Stimulated activated CD8-positive, alpha-beta memory T cell treated with anti-CD3 and anti-CD28 coated beads, Interleukin-4, amount 100 ng/mL, for 4 hours (primary cell): ENCODE measurements at places on chromosomes 4 and X.

DNA sequence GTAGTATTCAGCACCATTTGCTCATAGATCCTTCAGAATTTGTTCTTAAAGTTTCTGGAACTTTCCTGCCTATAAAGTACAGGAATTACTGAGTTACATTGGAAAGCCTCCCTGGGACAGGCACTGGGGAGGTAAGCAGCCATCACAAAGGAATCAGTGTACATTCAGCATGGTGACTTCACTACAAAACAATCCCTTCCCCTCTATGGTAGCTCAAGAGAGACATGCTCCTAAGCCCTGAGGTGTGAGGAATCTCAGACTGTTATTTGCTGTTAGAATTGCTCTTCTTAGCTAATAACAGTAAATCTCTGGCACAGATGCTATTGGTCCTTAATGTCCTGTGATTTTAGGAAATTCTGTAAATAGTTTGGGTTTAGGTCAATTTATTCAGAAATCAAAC is 1898.0 kb upstream of the PCDH7 start:
- no peak for DNase-seq

DNA sequence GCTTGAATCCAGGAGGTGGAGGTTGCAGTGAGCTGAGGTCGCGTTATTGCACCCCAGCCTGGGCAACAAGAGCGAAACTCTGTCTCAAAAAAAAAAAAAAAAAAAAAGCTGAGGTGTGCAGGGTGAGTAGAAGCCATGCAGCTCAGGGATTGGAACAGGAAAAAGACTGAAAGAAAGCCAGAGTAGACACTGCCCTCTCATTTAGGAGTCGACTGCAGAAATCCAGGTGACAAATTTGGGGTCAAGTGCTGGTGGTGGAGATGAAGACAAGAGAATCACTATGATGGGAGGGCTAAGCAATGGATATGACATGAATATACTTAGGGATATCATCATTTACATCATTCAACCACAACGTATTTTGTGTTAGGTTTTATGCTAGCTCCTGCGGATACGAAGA is 1.9 kb downstream of the NEIL3 start:
- DNase-seq = no peak

GRCh38 chr4:99207911-99208718 is 10.9 kb downstream of the ADH6 start:
- DNase-seq = no peak

DNA sequence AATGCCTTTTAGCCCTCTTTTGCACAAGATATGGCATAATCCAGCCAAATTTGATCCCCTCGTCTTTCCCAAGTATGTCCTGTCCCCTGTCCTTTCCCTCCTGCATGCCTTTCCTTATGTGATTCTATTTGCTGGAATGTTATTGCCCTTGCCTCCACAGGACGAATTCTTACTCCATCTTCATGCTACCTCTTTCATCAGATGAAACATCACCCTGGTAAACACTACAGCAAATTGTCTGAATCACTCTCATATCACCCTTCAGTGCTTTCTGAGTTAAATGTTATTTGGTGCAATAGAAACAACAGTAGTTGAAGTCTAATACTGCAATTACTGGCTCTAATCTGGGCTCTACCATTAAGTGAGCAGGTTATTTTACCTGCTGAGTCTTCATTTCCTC is 52.2 kb upstream of the FAT1 start:
- no peak for DNase-seq

GRCh38 chr4:38179690-38180377 is 219.6 kb downstream of the PTTG2 start:
- DNase-seq = peak; percentile 37

GRCh38 chr4:67546971-67547370 is 1.7 kb upstream of the CENPC start:
- no peak for DNase-seq

DNA sequence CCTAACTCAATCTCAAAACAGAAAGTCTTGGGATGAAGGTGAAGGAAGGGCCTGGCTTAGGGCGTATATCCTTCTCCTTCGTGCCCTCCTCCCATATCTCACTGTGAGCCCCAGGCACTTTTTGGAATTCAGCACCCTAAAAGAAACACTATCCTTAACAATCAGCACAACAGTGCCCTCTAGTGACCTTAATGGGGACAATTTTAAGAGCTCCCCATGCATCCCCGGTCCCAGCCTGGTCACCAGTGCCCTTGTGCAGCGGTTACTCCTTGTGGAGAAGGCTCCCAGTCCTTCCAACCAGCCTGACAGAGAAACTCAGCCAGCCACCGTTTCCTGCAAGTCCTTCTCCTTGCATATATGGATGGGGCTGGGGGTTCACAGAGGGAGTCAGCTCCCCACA is 4.2 kb downstream of the PAK3 start:
- no peak for DNase-seq

- no peak for DNase-seq
Measured at GRCh38 chr4:129043523-129043922, 49.8 kb downstream of the SCLT1 start.

DNA sequence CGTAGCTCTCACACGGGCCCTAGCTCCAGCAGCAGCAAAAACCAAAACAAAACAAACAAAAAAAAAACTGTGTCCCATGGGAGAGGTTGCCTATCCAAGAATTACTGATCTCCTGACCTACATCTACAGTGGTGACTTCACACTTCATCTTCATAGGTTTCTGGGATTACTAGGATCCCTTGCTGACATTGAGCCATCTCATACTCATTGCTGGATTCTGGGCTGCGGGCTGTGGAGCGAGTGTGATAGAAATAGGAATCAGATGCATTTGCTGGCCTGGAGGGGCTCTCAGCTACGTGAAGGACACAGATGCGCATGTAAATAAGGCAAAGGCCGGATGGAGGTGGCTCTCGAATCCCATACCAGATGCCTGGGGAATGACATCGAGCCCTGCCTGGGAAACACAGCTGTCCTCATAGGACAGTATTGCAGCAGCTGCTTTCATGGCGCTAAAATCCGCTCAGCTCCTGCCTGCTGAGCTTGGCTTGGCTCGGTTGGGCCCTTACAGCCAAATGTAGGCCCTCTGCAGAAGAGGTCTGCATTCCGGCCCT is 41.7 kb downstream of the CNGA2 start:
- no peak for DNase-seq

DNA sequence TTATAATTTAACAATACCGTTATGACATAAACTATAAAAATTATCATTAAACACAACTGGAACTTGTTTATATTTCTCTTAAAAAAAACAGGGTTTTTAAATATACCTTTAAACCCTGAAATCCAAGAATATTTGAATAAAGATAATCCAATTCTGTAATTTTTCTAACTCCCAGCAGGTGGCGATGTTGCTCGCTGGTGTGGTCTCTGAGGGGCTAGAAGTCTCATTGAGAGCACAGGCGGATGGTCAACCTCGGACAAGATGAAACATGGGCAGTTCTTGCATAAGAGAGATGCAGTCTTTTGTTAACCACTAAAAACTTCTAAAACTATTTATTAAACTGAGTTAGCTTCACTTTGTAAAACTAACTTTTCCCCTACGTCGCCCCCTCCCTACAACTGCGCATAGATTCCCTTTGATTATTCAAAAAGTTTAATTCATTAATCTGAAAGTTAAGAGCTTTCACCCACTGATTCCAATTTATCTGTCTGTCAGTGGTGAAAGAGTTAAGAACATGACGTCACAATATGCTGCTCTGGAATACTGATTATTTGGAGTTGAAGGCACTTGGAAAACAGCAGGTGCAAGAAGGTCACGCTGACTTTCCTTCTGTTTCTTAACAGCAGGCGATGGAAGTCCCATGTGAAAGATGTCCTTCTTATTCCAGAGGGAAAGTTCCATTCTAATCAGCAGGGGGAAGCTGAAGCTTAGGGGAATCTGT is 29.5 kb downstream of the DMP1 start:
- no peak for DNase-seq

GRCh38 chr4:170741856-170742255 is 652.1 kb upstream of the AADAT start:
- DNase-seq = no peak

DNA sequence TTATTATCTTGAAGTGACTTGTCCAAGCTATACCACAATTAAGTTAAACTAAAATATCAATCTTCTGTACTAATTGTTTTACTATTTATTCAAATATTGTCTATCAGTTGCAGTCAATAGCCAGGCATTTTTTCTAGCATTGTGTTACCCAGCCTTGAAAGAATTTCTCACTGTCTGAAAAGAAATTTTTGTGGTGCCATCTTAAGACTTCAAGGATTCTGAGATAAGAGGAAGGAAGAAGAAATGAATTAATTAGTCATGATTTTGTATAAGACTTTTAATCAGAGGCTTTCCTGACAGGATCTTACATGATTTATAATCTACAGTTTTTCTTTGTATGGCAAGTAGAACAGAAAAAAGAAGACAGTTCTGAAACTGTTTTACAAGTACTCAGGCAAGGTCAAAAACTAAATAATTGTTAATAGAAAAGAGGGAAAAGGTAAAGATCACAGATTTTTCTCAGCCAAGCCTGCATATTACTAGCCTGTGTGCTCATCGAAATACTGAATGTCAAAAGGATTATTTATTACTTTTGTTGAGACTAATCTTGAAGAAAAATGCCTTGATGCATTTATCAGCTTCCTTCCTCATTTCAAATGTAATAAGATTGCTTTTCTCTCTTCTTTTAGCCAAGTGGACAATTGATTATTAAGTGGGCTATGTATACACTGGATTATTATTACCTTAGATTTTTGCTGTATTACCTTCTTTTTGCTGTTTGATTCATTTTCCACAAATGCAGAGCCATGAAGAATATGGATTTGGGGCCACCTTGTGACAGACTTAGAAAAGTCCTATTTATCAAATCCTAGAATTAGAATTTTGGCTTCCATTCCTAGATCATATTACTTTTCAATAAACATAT is 53.8 kb downstream of the CXCL1 start:
- DNase-seq = no peak

GRCh38 chr4:8857766-8858700 is 13.6 kb downstream of the HMX1 start:
- no peak for DNase-seq

- no peak for DNase-seq
Measured at GRCh38 chrX:34140816-34141215, 8.7 kb upstream of the FAM47A start.

DNA sequence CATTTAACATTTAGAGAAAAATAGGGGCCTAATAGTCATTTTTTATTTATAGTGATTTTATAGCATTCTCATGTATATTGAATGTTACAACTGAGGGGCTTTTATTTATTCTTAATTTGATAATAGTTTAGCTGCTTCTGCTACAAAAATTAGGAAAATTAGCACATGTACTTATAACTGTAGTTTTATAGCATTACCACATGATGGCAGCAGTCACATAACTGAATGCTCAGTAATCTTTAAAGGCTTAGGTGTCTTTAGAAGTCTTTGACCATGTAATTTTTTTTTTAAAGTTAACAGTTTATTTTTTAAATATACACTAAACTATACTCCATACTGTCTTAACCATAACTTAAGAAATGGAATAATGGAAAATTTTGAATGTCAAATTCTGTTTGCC is 136.6 kb downstream of the STAG2 start:
- no peak for DNase-seq

GRCh38 chr4:125400756-125401155 is 86.0 kb downstream of the FAT4 start:
- no peak for DNase-seq

DNA sequence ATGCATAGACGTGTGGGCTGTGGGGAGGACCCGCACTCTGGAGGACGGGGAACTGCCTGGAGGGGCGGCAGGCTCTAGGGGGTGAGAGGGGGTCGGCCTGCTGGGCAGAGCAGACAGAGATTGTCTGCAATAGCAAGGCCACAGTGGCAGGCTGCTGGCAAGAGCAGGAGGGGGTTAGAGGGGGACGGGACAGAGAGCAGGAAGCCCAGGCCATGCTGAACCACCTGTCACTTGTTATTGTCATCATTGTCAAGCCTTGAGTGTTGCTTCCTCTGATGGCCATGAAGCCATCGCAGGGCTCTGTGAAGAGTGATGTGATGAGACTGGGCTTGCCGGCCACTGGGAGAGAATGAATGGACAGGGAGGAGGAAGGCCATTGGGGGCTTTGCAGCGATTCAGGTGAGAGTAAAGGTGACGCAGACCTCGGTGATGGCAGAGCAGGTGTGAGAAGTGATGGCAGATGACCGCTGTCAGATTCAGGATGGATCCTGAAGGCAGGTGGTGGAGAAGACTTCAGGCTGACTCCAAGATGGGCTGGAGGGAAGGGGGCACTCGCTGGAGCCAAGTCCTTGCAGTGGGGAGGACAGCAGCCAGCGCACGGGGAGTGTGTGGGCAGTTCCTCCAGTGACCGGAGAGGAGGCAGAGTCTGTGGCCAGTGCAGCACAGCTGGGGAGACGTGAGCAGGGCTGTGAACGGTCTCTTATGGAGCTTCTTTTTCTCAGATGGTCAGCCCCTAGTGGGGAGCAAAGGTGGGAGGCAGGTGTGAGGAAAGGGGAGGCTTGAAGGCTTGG is 43.6 kb downstream of the HTT-AS start:
- no peak for DNase-seq

DNA sequence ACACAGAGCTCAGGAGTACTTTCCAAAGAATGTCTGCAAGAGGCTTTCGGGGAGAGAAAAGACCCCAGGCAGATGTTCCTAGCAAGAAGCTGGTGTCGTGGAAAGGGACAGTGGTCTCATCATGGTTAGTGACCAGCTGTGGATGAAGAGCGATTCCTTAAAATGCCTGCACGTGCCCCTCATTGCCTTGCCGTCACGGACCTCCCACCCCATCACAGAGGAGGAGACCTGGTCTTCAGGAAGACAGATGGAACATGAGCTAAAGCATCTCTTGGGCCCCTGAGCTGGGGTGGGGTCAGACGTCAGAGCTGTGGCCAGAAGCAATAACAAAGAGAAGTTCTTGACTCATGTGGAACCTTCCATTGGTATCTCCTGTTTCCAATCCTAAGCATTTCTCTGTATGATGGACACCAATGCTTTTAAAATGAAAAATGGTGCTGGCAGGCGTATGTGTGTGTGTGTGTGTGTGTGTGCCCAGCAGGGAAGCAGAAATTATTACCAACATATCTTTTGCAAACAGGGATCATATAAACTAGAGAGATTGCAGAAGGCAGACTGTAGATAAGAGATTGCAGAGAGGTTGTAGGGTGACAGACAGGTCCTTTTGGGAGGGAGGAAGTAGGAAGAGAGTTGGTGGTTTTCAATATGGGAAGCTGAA is 25.2 kb upstream of the ASMTL start:
- DNase-seq = no peak

DNA sequence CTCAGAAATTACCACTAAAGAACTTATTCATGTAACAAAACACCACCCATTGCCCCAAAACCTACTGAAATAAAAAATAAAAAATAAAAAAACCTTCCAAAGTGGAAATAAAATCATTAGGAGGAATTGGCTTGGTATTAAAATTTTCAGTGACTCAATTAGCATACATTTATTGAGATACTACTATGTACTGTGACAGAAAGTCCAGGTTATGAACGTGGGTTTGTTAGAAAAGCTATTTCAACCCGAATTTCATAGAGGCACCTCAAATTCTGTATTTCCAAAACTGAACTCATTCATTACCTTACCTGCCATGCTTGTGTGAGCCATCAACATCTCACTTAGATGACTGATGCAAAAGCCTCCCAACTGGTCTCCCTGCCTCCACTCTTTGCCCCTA is 16.8 kb downstream of the KLHL5 start:
- no peak for DNase-seq

- no peak for DNase-seq
Measured at GRCh38 chrX:16601885-16602284, 48.1 kb upstream of the S100G start.
